Activated effector memory CD4-positive, alpha-beta T cell treated with Interleukin-2 at 50 U/mL for 16 hours (primary cell): ENCODE measurements at places on chromosomes 4 and X.

DNA sequence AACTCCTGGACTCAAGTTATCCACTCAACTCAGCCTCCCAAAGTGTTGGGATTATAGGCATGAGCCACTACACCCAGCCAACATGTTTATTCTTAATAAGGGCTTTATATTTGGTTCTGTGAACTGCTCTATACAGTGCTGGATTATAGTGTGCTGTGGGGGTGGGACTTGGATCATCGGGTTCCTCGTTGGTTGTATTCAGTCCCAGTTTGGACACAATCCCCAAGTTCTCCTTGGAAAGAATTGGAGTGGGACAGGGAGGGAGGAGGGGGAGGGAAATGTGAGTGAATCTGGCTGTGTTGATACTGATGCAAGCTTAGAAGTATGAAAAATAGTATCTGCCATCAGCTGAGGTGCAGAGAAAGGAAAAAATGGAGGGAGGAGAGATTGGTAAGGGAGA is 121.3 kb downstream of the KIT start:
- DNase-seq: no peak

GRCh38 chrX:6986915-6987314 is 160.6 kb upstream of the STS start:
- DNase-seq: no peak

DNA sequence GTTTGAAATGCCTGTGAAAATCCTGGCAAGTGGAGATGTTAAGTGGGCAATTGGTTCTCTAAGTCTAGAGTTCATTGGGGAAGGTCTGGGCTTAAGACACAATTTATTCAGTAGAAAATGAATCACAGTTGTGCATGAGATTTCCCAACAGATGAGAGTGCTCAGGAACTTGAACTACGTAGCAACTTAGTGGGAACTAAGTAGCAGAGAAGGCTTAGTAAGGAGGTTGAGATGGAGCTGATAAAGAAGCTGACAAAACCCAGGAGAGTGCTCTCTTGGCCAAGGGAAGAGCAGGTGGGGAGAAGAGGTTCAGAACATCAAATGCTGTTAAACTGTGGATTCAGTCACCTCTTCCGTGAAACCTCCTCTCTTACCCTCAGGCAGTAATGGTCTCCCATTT is 33.0 kb downstream of the AFF1 start:
- DNase-seq: no peak

DNA sequence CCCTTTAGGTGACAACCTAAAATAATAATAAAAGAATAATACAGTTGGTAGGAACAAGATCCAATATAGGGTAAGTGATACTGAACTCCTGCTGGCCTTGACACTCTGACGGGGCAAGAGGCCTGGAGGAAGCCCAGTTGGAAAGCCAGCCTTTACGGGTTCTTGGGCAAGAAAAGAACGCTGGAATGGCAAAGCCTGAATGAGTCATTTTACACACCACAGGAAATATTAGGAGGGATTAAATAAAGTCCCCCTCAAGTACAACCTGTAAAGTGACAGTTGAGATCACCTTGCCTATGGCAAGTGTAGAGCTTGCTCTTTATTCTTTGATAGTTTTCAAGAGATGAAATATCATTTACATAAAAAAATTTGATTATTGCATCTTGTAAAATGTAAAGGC is 244.5 kb upstream of the TLL1 start:
- DNase-seq: no peak

DNA sequence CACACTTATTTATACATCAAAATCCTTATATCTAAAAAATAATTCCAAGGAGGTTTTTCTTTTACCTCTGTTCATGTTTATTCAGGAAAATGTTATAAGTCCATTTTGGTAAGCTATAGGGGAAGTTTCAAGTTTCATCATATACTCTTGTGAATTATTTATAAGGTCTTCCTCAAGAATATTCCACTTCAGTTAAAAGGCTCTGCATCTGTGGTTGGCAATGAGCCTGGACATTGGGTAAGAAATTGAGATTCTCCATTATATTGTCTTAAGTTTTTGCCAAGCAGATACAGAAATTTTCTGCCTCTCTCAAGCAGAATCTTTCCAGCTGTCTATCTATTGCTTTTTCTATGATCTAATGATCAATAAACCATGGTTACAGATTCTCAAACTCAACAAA is 641.9 kb downstream of the NLGN4X start:
- no peak for DNase-seq

DNA sequence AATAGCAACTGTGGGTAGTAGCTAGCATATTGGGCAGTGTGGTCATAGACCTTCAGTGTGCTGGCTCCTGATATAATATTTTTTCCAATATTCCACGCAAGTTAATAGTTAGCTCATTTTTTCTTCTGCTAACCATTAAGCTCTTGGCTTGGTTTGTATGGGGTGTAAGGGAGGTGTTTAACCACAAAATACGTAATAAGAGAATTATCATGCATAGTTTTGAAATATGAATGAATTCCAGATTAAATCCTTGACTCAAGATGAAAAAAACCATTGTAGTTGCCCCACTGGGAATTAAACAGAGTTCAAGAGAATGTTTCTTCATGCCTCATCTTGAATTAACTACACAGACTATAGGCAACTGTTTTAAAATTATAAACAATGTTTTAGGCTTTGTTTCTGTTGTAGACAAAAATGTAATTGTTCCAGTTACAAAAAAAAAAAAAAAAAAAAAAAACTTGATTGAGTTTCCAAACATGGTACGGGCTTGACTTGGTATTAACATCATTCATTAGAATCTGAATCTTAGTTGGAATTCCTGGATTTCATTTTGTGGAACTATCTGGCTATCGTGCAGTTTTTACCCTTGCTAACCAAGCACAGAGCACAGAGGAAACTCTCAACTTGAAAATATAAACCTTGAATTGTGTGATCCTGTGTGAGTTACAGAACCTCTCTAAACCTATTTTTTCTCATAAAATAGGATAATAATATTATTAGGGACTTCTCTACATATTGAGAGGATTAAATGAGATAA is 28.4 kb downstream of the CXCL1 start:
- no peak for DNase-seq

GRCh38 chrX:109911046-109911445 is 91.9 kb upstream of the TMEM164 start:
- no peak for DNase-seq

DNA sequence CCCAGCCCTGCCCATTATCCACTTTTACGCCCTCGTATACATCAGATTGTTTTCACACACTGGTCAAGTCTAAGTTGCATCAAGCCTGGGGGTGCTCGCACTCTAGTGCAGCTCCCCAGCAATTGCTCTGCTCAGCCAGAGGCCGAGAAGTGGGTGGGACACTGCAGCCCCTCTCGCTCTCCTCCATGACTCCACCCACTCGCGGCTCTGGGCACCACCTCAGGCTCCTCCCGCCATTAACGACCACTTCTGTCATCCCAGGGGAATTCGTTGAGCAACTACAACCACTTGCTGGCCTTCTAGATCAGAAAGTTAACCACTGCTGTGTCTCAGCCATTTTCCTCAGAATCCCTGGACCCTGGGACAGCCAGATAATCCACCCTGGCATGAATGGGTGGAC is 53.6 kb downstream of the ETNPPL start:
- no peak for DNase-seq

DNA sequence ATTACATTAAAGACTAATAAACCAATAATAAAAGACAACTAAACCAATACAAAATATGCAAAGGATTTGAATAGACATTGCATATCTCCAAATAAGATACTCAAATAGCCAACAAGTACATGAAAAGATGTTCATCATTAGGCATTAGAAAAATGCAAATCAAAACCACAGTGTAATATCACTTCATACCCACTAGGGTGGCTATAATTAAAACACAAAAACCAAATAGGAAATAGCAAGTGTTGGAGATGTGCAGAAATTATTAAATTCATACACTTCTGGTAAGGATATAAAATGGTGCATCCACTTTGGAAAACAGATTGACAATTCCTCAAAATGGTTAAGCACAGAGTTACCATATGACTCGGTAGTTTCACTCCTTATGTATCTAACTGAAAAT is 860.8 kb upstream of the DIAPH2 start:
- DNase-seq: no peak

DNA sequence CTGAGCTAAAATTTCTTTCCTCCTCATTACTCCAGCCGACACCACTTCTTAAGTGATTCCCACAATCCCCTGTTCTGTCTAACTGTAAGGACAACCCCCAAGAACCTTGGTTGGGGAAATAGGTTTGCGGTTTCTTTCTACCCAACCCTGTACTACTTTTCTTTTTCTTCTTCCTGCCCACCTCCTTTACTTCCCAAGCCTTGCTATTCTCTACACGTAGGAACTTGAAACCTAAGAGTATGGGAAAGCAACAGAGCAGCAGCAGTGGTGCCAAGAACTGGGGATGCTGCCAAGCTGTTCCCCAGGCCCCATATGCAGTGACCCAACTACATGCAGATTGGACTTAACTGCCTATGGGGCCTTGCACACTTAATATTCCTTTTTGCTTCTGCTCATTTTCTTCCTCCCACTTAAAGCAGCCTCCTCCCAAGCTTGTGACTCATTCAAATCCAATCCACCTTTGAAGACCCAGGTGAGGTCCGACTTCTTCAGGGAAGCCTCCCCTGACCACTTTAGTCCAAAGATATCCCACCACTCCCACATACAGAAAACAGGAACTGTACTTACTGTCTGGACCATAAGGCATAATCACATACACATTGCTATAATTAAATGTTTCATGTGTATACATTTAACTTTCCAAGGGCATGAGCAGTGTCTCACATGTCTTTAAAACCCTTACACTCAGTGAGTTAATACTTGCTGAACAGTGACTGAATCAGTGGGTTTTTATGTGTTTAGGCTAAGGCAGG is 1.7 kb downstream of the FAM120C start:
- no peak for DNase-seq
